Fibroblast of the aortic adventitia (primary cell): ENCODE measurements at places on chromosomes 1 and 21.

- no peak for DNase-seq
These were observed 24.6 kb upstream of the RAP1GAP start for GRCh38 chr1:21693732-21694131.

GRCh38 chr1:107802654-107803053 lies 162.3 kb downstream of the VAV3 start:
- no peak for DNase-seq

DNA sequence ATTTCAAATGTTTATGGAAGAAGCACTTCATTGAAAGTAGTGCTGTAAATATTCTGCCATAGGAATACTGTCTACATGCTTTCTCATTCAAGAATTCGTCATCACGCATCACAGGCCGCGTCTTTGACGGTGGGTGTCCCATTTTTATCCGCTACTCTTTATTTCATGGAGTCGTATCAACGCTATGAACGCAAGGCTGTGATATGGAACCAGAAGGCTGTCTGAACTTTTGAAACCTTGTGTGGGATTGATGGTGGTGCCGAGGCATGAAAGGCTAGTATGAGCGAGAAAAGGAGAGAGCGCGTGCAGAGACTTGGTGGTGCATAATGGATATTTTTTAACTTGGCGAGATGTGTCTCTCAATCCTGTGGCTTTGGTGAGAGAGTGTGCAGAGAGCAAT lies 10.7 kb downstream of the TARDBP start:
- no peak for DNase-seq

GRCh38 chr1:175810305-175810704 lies 66.9 kb upstream of the TNR start:
- no peak for DNase-seq

DNA sequence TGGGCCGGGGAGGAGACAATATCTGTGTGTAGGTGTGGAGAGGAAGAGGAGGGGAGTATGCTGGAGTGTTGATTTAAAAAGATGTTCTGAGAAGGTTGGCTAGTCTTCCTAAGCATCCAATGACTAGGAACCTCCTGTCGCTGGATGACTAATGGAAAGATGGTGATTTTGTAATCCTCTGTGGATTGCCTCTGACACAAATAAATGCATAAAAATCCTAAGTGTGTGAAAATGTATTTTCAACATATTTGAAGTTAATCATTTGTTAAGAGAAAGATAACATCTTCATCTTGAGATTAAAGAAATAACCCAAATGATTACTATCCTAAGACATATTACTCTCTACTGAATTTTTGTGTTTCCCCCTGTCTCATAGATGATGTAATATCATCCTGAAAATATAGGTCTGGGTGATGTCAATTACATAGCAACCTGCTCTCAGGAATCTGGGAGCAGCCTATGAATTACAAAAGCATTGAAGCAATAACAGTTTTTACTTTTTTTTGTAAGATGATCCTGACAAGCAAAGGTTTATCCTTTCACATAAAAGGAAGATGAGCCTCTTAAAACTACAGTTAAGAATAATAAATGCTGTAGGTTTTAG lies 220.5 kb upstream of the MAP1LC3C start:
- no peak for DNase-seq

GRCh38 chr21:16071092-16071491 lies 341.3 kb downstream of the USP25 start:
- peak; percentile 53 for DNase-seq

GRCh38 chr1:112296908-112297307 lies 99.1 kb upstream of the CTTNBP2NL start:
- no peak for DNase-seq

DNA sequence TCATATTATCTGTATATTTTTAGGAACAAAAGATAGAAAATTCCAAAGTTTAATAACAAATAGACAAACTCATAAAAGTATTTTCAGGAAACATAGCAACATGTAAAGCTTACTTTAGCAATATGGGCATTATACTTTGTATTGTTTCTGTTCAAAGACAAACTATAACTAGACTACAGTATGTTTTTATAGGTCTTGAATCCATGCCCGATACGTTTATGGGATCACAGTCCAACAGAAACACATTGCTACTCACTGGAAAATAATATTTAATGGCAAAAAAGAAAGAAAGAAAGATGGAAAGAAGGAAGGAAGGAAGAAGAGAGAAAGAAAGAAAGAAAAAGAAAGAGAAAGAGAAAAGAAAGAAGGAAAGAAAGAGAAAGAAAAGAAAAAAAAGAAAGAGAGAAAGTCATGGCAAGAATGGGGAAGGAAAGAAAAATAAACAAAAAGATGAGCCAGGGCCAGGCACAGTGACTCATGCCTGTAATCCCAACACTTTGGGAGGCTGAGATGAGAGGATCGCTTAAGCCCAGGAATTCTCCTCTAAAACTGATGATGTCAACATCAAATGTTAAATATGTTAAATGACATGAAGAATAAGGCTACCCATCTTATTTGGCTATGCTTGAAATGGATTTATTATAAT lies 32.7 kb downstream of the TM2D1 start:
- peak; percentile 61 for DNase-seq

DNA sequence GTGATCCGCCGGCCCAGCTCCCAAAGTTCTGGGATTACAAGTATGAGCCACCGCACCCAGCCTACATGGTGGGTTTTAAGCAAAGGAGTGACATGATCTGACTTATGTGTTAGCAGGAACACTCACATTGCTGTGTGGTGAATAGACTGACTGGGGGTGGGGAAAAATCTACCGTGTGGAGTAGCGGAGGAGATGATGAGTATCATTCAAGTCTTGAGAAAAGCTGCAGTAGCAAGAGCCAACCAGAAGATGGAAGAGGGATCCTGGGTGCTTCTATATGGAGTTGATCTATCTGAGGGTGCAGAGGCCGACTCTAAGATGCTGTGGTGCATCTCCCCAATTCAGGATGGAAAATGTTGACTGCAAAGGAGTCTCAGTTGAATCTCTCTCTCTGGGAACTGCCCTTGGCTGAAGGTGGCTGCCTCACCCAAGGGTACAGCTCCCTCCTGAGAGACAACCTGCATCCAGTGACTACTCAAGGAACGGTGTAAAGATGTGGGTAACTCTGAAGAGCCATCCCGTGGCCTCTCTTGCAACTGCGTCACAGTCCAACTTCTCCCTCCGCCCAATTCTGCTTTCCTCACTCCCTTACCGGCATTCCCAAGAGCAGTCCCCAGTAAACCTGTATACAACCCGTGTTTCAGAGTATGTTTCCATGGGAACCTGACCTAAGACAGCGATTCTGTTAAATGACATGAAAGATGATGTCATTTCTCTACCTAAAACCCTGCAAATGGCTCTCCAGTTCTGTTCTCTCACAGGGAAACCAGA lies 7.4 kb upstream of the B3GALNT2 start:
- DNase-seq: no peak

DNA sequence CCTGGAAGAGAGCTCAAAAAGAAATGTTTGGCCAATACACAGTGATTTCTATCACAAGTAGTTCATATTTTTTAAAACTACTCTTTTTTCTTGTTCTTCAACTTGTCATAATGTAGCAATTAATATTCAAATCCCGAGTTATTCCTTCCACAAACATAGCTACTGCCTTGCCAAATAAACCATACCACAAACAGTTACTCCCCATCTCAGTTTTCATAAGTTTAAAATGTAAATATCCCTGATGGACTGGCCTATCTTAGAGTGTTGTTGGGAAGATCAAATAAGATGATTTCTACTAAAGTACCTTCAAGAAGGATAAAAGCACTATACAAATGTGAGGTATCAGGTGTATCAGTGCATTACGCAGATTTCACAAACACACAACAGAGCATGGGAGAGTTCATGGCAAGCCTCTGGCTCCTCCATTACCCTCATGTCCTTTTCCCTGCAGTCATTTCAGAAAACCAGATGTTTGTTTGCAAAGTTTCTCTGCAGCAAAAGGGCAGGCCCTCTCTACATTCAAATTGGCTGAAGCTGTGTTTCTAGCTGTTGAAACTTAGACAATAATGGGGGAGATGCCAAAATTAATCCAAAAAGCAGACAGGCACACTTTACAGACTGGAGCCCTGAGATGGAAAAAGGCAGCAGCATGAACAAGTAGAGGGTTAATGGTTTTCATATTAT lies 16.1 kb downstream of the WLS start:
- no peak for DNase-seq

DNA sequence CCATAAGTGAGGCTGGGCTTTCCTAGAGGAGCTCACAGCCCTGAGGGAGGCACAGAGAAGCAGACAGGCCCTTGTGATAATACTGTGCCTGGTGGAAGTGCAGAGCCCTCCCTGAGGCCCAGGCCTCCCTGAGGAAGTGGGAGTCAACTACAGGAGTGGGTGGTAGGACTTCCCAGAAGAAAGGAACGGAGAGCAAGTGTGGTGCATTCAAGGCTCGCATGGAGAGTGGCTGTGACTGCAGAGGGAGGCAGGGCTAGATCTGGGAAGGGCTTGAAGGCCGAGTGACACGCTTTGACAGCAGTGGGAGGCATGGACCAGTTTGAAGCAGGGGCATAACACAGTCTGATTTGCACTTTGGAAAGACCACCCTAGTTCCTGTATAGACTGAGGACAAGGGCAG lies 37.3 kb downstream of the AZIN2 start:
- DNase-seq: no peak

DNA sequence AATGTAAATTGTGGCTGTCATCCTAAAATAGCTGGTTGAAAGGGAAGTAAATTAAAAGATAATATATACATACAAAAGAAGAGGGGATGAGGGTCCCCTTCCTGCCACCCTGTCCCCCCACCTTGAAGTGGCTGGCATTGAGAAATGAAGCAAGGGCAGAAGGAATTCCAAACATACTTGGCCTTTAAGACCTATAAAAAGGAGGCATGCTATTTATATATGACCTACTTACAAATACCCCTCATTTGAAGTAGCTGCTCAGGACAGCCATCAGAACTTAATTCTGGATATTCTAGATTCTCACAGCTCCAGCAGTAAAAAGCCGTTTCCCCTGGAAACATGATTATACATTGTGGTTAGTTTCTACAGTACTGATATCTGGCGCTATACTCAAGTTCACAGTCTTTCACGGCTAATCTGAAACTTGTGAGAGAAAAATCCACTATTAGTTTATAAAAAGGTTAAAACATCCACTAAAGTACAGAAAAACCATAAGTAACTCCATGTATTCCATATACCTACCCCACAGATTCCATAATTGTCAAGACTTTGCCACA lies 9.6 kb upstream of the MAP10 start:
- DNase-seq: no peak

- peak; percentile 46 for DNase-seq
These were observed 78.3 kb downstream of the NDUFS5 start for GRCh38 chr1:39104158-39105060.

- no peak for DNase-seq
These were observed 19.1 kb downstream of the GALNT2 start for GRCh38 chr1:230086151-230086550.

GRCh38 chr1:52996653-52997052 lies 65.4 kb upstream of the PODN start:
- no peak for DNase-seq

GRCh38 chr1:91283421-91283726 lies 121.3 kb downstream of the HFM1 start:
- DNase-seq: peak; percentile 2

- DNase-seq: no peak
These were observed 14.1 kb upstream of the NID1 start for GRCh38 chr1:236078993-236079392.

DNA sequence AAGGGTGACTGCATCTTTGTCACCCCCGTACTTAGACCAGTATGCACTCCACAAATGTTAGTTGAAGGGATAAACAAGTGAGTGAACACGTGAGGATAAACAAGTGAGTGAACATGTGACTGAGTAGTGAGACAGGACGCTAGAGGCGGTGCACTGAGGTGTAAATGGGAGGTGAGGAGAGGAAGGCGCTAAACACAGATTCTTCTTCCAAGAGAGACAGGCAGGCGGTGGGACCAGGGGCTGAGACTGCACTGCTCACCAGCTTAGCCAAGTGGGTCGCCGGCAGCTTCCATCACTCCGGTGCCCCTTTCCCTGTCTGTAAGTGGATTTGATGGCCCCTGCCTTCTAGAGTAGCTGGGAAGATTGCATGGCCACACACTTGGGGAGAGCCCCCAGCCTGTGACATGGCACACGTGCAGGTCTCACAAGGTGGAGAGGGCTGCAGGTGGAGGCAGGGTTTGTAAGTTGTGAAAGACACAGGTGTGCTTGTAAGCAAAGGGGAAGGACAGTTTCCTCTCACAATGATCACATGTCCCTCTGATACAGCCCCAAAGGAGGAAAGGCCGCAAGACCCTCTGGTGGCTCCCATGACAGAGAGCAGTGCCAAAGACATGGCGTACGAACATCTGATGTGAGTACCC lies 47.5 kb upstream of the EFHD2 start:
- no peak for DNase-seq

GRCh38 chr21:27024971-27025370 lies 58.1 kb upstream of the ADAMTS5 start:
- DNase-seq: no peak

GRCh38 chr21:25176637-25177412 lies 430.5 kb downstream of the MRPL39 start:
- DNase-seq: no peak

DNA sequence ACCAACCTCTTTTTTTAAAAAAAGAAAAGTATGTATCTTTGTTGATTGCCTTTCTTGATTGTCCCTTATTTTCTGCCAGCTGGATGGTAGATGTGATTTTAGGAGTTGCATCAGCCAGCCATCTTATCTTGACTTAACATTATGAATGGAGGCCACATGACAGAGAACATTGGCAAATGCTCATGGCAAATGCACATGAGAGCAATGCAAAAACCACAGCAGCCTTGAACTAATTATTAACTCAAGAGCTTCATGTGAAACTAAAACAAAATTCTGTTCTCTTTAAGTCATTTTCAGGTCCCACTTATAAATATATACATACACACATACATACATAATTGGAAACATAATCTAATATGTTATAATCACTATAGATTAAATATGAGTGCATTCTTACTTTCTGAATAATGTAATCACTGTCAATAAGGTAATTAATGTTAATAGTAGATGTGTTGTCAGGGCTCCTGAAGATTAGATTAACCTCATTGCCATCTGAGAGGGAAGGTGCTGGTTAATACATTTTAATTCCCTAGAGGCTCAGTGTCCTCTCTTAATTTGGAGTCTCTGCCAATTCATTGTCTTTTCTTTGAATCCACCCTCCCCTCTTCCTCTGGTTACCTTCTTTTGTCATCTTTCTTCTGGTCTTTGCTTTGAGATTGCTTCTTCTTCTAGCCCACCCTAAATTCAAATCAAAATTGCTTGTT lies 962.2 kb downstream of the ADGRL2 start:
- DNase-seq: peak; percentile 38

GRCh38 chr1:161885003-161885402 lies 118.9 kb downstream of the ATF6 start:
- peak; percentile 77 for DNase-seq

- peak; percentile 33 for DNase-seq
These were observed 80.7 kb downstream of the VWA5B1 start for GRCh38 chr1:20371411-20371810.

DNA sequence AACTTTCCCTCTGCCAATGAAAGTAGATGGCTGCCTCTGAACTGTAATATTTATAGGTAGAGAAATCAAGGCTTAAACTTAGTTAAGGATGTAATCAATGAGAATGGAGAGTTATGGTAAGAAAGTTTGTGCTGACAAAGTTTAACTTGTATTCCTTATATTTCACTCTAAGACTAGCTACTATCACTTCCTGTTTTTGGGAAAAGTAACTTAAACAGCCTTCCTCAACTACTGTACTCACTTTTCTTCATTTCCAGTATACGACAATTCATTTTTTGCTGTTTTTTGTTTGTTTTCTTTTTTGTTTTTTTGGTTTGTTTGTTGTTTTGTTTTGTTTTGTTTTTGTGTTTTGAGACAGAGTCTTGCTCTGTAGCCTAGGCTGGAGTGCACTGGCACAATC lies 3.7 kb downstream of the RGS18 start:
- no peak for DNase-seq
